ENCODE measurements at places on chromosomes 3 and 15.
A peak's percentile ranks its signal among the peaks of the same experiment; 100 is the strongest.

GRCh38 chr3:33858131-33858530 lies 59.7 kb downstream of the PDCD6IP start:
- no peak for DNase-seq

- no peak for DNase-seq
Observed at GRCh38 chr15:80550908-80551260, 144.2 kb upstream of the ABHD17C start.

DNA sequence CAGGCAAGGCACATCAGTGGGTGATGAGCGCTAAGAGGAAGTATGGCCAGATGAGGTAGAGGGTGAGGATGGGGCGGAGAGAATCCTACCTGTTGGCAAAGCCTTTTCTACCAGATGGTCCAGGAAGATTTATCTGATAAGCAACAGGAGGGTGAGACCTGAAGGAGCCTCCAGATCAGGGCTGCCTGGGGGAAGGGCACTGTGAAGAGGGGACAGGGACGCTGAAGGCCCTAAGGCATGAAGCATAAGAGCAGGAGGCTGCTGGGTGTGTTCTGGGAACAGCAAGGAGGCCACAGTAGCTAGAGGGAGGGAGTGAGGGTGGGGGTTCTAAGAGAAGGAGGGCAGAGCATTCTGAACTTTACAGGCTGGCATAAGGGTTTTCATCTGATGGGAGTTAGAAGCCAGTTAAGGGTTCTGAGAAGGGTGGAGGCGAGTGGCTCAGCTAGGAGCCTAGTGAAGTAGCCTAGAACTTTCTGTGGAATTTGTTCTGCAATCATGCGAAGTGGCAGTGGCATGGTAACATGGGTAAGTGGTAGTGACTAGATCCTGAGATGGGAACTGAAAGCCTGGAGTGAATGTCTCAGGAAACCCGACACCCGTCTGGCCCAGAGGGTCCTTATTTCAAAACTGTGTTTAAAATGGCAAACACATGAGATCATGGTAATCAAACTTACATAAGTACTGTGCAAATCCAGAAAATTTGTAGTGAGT lies 29.9 kb downstream of the CGNL1 start:
- no peak for DNase-seq

DNA sequence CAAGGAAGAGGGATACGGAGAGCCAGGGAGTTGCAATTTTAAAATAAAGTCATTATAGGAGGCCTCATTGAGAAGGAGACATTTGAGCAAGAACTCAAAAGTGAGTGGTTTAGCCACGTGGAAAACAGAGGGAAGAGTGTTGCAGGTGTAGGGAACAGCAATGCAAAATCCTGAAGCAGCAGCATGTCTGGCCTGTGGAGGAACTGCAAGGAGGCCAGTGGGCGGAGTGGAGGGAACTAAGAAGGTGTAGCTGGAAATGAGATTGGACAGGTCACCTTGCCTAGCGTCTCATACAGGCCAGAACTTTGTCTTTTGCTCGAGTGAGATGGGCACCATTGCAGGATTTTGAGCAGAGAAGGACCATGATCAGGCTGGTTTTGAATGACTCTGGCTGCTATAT lies 34.9 kb downstream of the SAXO2 start:
- no peak for DNase-seq

DNA sequence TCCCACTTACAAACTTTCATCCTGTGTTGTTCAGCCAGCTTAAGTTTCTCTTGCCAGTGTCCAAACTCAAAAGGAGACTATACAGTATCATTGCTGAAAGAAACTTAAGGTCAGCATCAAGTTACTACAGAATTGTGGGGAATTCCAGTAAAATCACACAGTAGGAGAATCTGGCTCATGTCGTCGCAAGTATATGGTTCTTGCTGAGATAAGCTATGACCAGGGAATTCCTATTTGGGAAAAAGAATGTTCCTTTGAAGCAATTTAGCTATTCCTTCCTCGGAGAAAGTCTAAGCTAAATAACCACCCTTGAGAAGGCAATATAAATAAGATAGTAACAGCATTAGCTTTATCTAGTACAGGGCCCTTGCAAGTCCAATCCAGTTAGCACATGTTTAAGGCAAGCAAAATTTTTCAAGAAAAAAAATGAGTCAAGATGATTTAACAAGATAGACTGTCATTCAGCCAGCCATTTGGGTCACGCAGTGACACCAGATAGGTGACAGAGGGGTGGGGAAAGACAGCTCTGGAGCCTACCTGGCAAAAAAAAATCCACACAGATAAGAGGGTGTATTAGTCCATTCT lies 78.2 kb upstream of the THBS1 start:
- DNase-seq = no peak

DNA sequence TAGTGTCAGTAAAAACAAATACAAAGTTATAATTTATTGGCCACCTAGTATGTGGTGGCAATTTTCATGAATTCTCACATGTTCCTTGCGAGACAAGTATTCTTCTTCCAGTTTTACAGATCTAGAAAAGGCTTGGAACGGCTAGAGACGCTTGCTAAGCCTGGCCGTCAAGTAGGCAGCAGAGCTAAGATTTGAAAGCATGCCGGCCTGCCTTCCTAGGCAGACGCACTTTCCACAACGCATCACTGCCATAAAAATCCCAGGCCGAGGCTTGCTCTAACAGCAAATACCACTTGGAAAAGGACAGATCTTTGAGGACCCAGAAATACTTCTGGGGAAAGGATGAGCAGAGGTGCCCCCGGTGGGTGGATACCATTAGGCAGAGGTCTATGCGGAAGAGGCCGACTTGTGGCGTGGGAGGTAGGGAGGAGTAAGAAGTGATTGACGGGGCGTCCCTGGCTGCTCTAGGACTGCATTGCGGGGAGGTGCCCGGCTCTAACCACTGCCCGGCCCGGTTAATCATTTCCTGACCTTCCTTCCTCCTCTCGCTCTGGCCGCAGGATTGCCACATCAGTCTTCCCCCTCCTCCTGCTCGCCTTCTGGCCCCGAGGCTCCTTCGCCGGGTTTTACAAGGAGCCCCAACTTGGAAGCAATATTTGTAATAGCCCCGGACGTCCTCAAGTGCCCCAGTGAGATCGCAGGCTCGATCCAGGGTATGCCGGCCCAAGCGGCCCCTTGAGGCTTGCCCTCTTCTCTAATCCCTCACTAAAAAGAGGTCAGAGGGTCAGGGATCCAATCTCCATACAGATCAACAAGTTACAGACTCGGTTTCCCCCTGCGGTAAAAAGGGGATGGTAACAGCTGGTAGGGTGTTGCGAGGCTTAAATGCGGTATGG lies 1.3 kb upstream of the USP3 start:
- peak; percentile 56 for DNase-seq

DNA sequence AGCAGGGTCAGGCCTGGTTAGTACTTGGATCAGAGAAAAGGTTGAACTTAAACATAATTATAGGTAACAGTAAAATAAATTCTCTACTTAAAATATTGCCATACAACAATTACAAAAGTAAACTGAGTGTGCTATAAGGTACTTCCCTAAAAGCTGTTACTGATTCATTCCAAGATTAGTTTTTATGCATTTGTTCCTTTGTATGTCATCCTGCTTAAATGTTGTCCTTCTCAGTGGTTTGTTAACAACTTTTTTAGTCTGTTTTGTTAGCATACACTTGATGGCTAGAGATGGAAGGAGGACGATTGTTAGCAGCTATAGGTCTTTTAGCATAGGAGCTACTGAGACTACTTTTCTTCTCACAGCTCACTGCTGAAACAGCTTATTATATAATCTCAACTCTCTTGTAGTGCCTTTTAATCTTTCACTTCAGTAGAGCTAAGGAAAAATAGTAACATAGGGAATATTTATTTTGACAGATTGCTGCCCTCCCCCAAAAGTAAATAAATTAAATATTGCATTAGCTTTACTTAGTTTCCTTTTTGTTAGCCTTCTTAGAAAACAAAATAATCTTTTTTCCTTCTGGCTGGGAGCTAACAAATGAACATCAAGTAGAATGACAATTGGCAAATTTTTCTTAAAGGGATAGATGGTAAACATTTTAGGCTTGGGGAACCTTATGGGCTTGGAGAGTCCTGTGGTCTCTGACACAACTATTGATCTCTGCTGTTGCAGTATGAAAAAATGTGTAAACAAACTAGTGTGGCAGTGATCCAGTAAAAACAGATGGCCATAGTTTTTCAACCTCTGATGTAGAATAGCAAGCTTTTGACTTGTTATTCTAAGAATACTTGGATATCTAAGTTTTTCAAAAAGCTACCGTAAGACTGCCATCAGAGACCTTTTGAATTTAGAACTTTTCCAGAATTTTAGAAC lies 39.5 kb downstream of the USP8 start:
- DNase-seq = no peak

DNA sequence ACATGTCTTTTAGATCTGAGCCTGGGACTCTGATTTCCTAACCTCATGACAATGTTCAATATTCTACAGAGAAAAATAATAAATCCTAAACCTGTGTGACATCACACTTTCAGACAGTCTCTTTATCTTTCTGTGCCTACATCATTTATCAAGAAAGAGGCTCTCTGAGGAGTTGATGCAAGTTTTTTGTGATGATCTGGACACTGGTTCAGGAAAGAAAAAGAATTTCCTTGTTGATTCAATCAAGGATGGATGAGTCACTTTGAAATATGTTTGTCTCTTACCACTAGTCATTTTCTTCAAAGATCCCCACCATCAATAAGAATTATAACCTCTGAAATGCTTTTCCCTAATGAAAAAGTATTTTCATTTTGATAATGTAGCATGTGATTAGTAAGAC lies 404.6 kb downstream of the WDR72 start:
- no peak for DNase-seq

DNA sequence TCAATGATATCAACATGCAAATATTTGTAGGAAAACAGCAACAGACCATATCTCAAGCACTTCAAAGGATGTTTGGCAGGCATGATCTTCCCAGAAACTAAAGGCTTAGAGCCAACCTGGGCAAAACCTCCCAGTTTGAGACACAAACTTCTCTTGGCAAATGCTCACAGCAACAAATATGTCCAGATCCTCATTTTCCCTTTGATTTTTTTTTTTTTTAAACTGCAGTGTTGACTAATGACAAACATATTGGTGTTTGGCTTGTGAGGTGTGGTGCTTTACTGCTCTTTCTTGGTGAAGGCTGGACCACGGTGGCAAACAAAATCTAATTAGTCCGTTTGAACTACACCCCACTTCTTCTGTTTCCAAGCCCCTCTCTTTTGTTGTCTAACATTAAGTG lies 87.2 kb downstream of the EBLN2 start:
- DNase-seq = no peak

DNA sequence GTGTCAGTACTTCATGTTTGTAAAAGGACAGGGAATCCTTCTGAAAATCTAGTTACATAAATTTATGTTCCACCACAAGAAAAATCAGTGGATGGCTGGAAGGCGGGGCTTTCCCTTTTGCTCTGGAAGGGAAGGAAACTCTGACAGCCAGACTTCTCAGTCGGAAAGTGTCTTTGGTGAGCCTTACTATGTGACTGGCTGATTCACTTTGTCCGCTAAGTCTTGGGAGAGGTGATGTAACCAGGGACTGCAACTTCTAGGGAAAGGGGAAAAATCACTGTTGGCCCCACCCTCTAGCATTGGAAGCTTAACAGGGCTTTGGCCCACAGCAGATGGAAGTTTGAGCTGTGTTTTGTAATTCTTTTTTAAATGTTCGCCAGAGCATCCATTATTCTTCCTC lies 281.4 kb upstream of the CTDSPL start:
- no peak for DNase-seq

DNA sequence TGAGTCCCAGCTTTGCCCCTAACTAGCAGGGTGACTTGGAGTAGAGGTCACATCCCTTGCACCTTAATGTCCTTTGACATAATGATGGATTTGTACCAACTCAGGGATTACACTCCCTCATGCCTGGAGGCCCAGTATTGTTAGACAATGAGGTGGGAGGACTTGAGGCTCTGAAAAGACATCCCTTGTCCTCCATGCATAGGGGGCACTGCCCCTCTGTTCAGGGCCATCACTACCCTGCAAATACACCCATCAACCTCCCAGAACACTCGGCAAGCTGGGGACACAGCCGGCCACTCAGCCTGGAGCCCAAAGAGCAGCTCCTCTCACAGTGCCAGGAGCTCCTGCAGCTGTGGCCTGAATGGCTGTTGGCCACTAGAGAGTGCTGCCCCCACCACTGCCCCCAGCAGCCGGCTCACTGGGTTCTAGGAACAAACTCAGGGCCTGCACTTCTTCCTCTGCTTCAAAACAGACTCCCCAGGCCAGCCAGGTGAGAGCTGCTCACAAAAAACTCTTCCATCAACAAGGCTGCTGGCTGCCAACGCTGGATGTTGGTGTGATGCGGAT lies 90.2 kb downstream of the GABRB3 start:
- no peak for DNase-seq

- no peak for DNase-seq
Observed at GRCh38 chr3:179067839-179068238, 3.8 kb downstream of the ZMAT3 start.

DNA sequence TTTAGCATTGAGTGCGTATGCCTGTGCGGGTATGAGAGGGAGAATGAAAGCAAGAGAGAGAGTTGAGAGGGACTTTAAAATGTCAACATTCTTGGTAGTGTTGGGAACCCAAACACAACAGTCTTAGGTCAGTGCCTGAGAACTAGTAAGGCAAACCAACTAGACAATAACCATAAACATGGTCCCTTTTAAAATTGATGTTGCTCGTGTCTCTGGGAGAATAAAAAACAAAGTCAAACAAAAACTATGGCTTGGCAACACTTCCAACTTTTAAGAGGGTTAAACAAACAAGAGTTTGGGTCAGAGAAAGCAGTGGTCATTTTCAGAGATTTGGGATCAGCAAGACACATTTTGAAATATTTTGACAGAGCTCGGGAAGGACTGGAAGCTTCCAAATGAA lies 146.7 kb upstream of the THBS1 start:
- DNase-seq = no peak

DNA sequence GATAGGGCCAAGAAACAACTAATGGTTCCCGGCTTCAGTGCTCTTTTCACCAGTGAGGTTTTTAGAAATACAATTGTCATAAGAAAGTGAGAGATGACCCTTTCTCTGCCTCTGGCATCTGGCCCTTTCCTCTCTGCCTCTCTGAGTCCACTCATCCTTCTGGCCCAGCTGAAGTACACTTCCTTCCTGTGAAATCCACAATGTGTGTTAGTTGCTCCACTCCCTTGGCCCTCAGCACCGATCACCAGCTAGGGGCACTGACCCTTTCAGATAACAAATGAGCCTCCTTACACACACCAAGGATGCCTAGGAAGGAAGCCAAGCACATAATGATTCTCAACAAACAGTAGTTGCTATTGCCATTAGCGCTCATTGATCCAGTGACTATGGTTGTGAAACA lies 2.9 kb upstream of the CAV3 start:
- DNase-seq = no peak

GRCh38 chr3:123725652-123726400 lies 141.0 kb upstream of the HACD2 start:
- no peak for DNase-seq

GRCh38 chr3:14240366-14240765 lies 61.7 kb downstream of the LSM3 start:
- no peak for DNase-seq

- no peak for DNase-seq
Observed at GRCh38 chr3:13876451-13877100, 3.3 kb downstream of the WNT7A start.

- DNase-seq = no peak
Observed at GRCh38 chr15:39235084-39235795, 345.6 kb upstream of the THBS1 start.

All from T-helper 2 cell (primary cell).